ENCODE measurements at places on chromosomes 16 and 17.

DNA sequence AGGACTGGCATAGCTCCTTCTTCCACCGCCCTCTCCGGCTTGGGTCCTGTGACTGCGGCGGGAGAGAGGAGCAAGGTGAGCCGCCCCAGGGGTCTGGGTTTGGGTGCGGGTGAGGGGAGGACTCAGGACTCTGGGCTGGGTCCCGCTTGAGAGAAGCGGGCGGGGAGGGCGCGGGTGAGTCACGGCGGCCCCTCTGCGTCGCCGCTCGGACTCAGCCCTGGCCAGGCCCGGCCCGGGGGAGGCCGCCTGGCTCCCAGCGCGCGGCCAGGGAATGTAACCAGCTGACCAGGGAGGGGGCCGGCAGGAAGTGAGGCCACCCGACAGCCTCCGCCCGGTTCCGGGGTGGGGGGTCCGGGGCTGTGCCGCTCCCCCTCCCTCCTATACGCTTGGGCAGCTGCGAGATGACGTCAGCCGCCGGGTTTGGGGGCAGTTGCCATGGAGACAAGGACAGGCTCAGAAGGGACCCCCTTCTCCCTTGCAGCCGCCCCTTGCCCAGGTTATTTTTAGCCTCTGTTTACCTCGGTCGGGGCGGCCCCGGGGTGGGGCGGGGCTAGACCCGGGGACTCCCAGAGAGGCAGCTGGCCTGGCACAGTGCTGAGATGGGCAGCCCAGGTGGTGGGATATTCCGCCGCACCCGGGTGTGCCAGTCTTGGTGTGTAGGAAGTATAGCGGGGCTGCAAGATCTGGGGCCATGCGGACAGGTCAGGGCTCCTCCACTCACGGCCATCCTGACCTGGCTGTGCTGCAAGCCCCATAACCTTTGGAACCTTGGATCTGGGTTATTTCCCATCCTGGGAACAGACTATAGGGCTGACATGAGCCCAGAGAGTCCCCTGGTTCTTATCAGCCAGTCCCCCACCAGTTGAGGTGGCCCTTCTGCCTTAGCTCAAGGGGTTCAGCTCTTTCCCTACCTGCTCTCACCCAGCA is 1.6 kb downstream of the RIPOR1 start:
- peak; percentile 92 for DNase-seq

- DNase-seq: no peak
These were observed 211.4 kb downstream of the BCAS3 start for GRCh38 chr17:60888812-60889709.

- peak; percentile 32 for DNase-seq
These were observed 407 bp downstream of the MCRIP1 start for GRCh38 chr17:81832608-81833159.

- DNase-seq: peak; percentile 59
These were observed 13.2 kb upstream of the CLUH start for GRCh38 chr17:2724784-2725164.

DNA sequence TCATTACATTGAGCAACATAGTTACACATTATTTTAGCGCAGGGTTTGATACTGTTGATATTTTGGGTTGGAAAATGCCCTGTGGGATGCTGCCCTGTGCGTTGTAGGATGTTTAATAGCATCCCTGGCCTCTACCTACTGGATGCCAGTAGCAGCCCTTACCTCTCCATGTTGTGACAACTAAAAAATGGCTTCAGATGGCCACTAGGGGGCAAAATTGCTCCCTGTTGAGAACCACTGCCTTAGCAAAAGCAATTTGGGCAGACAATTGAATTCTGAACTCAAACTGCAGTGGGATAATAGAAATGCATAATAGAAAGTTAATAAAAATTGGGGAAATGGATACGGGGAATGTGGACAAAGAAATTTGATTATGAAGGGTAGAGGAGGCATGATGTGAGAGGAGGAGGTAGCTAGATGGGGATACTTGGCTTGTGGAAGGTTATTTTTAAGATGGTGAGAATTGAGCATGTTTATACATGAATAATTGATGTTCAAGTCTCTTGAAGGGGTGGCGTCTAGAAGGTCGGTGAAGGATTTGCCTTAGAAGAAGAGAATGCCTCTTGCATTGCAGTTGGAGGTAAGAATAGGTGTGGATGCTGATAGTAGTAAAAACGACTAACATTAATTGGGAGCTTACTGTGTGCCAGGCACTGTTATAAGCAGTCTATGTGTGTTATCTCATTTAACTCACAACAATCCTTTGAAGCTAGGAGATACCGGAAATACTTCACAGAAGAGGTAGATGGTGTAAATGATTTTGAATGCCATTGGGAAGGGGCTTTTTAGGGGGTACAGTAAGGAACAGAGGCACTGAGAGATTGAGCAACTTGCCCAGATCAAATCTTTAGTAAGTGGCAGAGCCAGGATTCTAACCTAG is 19.0 kb downstream of the HEATR9 start:
- peak; percentile 67 for DNase-seq

- DNase-seq: no peak
These were observed at the start of gene ATP2A3 for GRCh38 chr17:3964203-3965117. Gene ATP2A3 (minus strand): TSS chr17:3964437. CDS start chr17:3964291, 146 bp downstream.

DNA sequence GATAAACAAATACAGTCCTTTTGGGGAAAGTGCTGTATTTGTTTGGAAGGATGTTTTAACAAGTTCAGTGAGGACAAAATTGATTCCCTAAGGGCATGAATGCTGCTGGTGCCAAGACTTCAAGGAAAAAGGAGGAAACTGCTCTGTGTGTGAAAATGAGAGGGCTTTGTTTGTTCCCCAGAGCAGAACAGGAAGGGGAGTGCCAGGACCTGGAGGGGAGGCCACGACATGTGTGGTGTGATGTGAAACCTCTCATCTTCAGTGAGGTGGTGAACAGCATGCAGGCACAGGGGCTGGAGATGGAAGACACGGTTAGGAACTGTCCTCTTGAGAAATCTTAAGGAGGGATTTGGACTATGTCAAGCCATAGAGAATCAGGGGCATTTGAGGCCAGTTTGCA is 46.6 kb upstream of the GRIN2A start:
- DNase-seq: no peak

- no peak for DNase-seq
These were observed 6.7 kb upstream of the CMTR2 start for GRCh38 chr16:71295950-71296349.

GRCh38 chr16:48049847-48050246 is 105.9 kb downstream of the ABCC12 start:
- no peak for DNase-seq

DNA sequence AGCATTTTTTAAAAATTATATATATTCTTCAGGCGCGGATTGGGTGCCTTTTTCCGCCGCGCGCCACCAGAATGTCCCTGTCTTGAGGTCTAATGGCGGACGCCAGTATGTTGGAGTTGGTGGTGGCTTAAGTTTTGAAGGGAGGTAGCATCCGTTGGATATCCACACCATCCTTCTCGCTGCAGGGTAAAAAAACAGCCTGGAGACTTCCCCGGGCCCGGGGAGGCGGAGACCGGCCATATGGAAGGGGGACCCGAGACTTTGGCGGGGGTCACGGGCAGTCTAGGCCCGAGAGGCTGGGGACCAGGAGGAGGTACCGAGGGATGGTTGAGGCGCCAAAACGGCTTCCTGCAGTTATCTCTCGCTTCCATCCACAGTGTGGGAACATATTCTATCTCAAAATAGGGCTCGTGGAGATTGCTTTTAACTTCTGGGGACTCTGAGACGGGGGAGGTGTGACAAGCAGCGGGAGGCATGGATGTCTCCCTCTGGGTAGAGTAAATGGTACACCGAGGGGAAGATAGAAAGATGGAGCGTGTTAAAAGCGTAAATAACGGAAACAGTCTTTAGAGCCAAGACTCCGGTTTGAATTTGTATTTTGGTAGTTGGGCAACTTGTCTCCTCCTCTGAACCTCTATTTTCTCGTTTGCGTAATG is at the start of gene SF3B3:
TSS of gene SF3B3 (plus strand) at position 74 of the 656 bp plus-strand sequence. CDS start 2,841 bp downstream, outside the sequence.
- no peak for DNase-seq

- no peak for DNase-seq
These were observed 81.4 kb downstream of the XYLT1 start for GRCh38 chr16:17389384-17389783.

- DNase-seq: peak; percentile 29
These were observed 450.4 kb downstream of the MAF start for GRCh38 chr16:79150151-79150550.
